Stimulated activated CD4-positive, alpha-beta T cell treated with anti-CD3 and anti-CD28 coated beads, TNF-alpha, amount 100 ng/mL, for 1 hour (primary cell): ENCODE measurements at places on chromosomes 7 and 10.

GRCh38 chr7:123712619-123713018, 36.2 kb downstream of the WASL start:
- DNase-seq: no peak

- no peak for DNase-seq
These were observed 23.0 kb upstream of the SNX13 start for GRCh38 chr7:17963281-17963680.

GRCh38 chr7:47336472-47337425, 245.2 kb downstream of the TNS3 start:
- DNase-seq: no peak

- DNase-seq: no peak
These were observed 24.1 kb downstream of the HIPK2 start for GRCh38 chr7:139753693-139754111.

DNA sequence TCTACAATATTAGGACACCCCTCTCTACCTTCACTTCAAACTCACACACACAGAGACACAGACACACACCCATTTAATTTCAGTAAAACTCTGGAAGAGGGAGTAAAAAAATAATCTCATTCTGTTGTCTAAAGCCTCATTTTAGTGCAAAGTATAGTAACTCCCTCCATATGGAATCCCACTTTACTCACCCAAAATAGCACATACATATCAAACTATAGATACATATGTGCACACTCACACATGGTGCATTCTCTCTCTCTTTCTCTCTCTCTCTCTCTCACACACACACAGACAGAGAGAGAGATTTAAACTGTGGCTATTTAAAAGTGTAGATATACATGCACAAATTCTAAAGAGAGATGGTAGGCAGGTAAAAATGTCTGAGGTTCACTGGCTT, 179.6 kb upstream of the PTN start:
- no peak for DNase-seq

GRCh38 chr10:46001187-46001756, 29.0 kb downstream of the TIMM23 start:
- no peak for DNase-seq

DNA sequence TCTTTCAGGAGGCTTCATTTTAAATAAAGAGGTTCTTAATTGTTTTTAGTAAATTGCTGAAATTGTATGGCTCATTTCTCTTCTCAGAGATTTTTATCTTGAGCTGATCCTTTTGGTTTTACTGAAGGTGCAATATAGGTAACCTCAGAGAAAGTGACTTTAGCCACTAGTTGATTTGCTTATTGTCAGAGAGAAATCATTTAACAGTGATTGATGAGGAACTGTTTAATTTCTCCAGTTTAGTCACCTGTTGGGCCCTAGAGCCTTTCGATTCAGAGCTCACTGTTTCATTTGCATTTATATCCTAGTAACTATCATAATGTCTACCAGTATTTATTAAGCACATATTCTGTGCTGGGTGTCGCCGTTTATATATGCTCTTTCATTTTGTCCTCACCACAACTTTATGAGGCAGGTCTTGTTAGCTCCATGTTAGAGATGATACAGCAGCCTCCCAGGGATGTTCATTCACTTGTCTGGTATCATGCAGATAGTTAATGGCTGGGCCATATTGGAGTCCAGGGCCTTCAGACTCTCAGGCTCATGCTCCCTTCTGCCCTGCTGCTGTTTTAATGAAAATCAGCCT, 42.1 kb downstream of the KAT6B start:
- no peak for DNase-seq

GRCh38 chr7:1818575-1819258, 148.6 kb downstream of the ELFN1 start:
- DNase-seq: no peak

DNA sequence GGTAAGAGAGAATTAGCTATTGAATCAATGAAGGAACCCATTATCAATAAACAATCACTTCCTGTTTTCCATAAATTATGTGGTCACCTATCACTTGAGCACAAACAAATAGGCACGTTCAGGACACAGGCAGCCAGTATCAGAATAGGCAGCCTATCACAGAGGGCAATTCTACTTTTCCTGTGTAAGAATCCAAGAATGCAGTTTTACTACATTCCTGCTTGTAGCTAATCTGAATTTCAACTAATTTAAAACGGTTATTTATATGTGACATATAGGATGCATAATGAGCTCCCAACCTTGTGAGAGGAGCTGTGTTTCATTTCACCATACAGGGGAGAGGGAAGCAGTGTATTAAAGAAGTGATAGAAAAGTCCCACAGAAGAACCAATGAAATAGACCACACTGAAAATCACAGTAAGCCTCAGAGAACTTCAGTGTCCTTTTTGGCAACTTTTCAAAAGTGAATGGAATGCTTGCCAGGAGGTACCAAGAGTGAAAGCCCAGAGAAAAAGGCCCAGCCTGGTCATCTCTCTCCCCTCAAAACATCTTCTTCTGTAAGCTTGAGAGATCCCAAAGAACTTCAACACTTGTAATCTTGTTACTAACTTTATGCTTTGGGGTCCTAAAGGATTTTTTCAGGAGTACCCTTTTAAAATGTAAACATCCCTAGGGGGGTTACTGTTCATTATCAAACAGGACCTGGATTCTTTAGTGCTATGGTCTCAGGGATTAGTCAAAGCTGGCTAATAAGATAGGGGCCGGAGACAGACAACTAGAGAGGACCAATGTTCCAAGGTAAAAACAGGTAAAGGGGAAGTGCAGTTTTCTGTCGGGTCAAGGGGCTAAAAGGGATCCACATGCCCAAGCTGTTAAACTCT, 1.3 kb downstream of the IMMP2L start:
- no peak for DNase-seq

DNA sequence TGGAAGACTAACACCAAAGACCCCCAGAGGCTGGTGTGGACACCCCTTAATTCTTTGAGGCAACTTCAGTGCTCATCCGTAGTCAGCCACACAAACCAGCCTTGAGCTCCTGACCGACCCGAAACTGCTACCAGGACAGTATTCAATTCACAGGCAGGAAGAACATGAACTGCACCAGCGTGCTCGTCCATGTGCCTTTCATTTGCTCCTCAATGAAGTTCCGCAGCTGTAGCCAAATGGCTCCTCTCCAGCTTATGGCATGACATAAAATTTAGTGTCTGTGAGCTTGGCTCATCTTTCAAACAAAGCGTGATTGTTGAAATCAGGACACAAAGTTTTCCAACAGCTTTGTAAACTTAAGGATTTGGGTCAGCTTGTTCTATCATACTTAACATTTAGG, 144.1 kb upstream of the FAM171A1 start:
- no peak for DNase-seq

DNA sequence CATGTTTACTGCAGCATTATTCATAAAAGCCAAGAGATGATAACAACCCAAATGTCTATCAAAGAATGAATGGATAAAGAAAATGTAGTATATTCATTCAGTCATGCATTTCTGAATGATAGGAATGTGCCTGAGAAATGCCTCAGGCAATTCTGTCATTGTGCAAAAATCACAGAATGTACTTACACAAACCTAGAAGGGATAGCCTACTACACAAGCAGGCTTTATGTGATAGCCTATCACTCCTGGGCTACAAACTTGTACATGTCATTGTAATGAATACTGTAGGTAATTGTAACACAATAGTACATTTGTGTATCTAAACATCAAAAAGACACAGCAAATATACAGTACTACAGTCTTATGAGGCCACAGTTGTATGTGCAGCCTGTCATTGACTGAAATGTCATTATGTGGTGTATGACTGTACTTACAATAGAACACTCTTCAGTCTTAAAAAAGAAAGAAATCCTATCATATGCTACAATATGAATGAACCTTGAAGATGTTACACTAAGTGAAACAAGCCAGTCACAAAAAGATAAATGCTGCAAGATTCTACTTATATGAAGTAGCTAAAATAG, 141.8 kb upstream of the GPR22 start:
- no peak for DNase-seq

DNA sequence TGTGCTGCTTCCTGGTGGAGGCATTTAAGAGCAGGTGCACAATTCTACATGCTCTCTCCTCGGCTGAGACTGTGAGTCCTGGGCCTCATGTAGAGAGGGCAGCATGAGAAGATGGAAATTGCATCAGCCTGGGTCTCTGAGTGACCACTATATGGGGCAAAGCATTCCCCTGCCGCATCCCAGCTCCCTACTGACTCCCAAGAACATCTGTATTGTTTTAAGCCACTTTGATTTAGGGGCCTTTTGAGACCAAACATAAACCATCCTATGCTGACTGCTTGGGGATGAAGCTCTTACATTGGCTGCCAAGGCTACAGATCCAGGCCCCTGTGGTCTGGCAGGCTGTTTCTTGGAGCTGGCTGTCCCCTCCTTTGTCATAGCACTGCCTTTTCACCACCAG, 101.3 kb upstream of the TBX20 start:
- no peak for DNase-seq

DNA sequence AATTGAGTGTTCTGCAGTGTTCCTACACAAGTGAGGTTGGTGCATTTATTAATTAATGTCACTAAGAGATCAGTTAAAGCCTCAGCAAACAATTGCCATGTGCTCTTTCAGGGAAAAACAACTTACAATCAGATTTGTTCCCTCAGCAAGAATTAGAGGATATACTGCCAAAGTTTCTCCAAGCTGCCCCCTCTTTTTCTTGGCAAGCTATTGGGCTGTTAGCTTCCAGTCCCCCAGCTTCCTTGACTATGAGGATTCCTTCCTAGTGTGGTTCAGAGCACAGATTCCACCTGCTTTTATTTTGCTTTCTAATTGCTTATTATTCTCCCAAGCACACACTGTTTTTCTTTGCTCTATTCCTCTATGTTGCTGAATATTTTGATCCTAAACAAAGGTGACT, 112.7 kb downstream of the RBM20 start:
- DNase-seq: no peak

DNA sequence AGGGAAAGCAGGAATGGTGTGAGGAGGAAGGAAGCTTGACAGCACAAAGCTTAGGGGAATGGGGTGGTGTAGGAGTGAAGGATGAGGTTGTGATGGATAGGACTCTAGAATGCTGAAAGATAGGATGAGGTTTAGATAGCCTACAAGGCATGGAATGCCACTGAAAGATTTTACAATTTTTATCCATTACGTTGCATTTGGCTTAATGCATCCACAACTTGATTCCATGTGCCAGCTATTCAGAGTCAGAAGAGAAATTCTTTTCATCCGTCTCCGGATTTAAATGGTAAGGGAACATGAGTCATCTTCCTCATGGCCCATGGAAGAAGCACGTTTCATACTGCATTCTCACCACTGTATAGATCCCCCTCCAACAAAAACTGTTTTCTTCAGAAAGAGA, 212.4 kb upstream of the BMPER start:
- no peak for DNase-seq
